ENCODE measurements at places on chromosomes 6 and 20.

- DNase-seq: no peak
Observed at GRCh38 chr6:112362027-112362795, 15.1 kb downstream of the RFPL4B start.

GRCh38 chr6:87590990-87591389 lies 1.1 kb downstream of the ORC3 start:
- DNase-seq: no peak

DNA sequence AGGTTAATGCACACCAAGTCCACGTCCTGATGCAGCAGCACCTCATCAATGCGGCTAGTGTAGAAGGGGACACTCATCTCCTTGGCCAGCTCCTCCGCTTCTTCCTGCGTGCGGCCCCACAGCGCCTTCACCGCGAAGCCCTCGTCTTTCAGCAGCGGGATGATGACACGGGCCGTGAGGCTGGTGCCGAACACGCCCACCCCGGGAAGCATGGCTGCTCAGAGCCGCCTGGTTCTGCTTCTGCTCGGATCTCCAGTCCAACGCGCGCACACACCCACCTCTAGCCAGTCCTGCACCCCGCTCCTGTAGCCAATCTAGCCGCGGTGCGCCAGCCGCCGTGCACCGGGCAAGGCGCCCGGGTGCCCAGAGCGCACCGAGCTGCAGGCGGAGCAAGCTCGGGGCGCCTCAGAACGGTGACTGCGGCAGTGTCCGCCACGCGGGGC lies 700 bp downstream of the GFOD1 start:
- peak; percentile 86 for DNase-seq

DNA sequence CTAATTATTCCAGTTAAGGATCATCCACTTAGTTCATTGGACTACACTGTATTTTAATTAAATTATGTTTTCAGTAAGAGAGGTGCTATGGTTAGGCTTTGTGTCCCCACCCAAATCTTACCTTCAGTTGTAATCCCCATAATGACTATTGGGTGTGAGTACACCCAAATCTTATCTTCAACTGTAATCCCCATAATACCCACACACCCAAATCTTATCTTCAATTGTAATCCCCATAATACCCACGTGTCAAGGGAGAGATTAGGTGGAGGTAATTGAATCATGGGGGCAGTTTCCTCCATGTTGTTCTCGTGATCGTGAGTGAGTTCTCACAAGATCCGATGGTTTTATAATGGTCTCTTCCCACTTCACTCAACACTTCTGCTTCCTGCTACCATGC lies 208.0 kb upstream of the PHACTR1 start:
- DNase-seq: no peak

GRCh38 chr20:5706797-5707196 lies 43.4 kb upstream of the SHLD1 start:
- no peak for DNase-seq

GRCh38 chr6:119985952-119986736 lies 636.6 kb upstream of the MAN1A1 start:
- no peak for DNase-seq

DNA sequence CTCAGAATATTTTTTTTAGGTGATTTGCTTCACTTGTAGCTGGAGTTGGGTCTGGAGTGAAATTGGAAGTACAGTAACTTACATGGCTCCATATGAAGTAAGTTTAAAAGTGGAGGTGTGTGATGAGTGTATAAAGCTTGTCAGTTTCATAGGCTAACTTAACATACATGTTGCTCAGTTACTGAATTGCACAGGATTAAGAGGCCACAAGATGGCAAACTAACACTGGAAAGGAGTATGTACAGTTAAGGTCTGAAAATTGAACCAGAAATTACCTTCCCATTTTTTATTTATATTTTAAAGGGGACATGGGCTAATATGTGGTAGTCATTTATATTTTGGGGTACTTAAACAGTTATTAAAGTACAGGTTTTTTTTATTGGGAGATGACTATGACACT lies 45.3 kb upstream of the SMIM8 start:
- no peak for DNase-seq

GRCh38 chr20:61524951-61525666 lies 273.0 kb downstream of the CDH4 start:
- DNase-seq: no peak

GRCh38 chr20:64105846-64106434 lies 1.4 kb downstream of the NPBWR2 start:
- no peak for DNase-seq
